ENCODE measurements at places on chromosomes 1 and 21.
A peak's percentile ranks its signal among the peaks of the same experiment; 100 is the strongest.

- no peak for DNase-seq
- H3K36me3 ChIP-seq, result no peaks in the 10 kb centered on the region
- H3K27me3 ChIP-seq, result no peaks in the 10 kb centered on the region
Observed at GRCh38 chr1:233512538-233512937, 101.4 kb upstream of the KCNK1 start.

DNA sequence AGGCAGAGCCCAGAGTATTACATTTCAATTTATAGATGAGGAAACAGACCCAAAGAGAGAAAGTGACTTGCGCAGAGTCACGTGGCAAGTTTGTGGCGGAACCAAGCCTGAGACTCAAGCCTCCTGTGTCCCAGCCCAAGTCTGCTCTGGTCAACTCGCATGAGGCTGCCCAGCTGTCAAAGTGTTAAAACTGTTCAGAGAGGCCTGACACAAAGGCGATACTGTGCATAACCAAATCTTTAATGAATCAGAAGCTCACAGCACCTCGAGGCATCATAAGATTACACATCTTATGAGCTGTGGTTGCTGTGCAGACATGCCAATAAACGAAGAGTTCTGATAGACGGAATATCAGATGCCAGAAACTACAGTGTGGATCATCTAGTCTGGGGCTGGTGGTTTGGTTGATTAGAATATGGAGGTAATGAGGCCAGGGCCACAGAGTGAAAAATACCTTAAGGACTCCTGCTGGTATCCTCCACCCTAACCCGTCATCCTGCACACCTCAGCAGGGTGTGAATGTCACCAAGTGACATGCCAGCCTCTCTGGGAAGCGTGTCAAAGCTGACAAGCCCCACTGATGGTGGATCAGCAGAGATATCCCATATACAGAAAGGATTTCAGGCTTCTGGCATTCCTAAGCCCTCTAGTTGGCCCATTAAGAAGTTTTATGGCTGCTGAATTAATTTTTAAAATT is 42.2 kb downstream of the TNNT2 start:
- H3K27me3 ChIP-seq, result peaks cover 22% of the 10 kb centered on the region
- H3K4me3 ChIP-seq, result no peak overlapping the region
- no peak overlapping the region for H3K27ac ChIP-seq
- no peak for DNase-seq

DNA sequence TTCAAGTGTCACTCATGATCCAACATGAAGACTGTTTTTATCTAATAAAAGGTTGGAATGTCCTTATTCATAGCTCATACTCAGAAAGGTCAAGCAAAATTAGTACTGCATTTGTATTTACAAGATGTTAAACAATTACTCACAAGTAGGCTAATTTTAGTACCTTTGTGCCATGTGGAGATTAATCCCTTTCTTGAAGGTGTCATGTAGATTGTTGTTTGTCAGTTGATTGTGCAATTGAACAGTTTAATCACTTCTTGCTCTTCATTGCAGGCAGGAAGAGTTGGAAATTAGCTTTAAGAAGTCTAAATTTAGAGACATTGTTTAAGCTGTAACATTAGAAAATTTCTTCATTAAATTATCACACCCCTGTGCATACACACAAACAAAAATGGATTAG is 847.1 kb downstream of the KCNT2 start:
- no peaks in the 10 kb centered on the region for H3K4me1 ChIP-seq
- no peak overlapping the region for H3K4me3 ChIP-seq
- H3K27ac ChIP-seq, result no peak overlapping the region
- H3K27me3 ChIP-seq, result no peaks in the 10 kb centered on the region
- no peaks in the 10 kb centered on the region for H3K36me3 ChIP-seq

- no peak for DNase-seq
- no peaks in the 10 kb centered on the region for H3K4me1 ChIP-seq
- peaks cover 9% of the 10 kb centered on the region for H3K36me3 ChIP-seq
- no peak overlapping the region for H3K4me3 ChIP-seq
- peaks cover 3% of the 10 kb centered on the region for H3K27me3 ChIP-seq
Observed at GRCh38 chr1:245370905-245371581, 216.3 kb downstream of the KIF26B start.

GRCh38 chr1:47502746-47503370 is 65.0 kb downstream of the FOXD2 start:
- H3K4me3 ChIP-seq, result no peak overlapping the region
- no peaks in the 10 kb centered on the region for H3K4me1 ChIP-seq
- peaks cover 71% of the 10 kb centered on the region for H3K27me3 ChIP-seq
- no peak for DNase-seq

GRCh38 chr21:46243325-46243724 is 14.8 kb upstream of the LSS start:
- no peak for DNase-seq
- no peaks in the 10 kb centered on the region for H3K27me3 ChIP-seq
- H3K4me3 ChIP-seq, result no peak overlapping the region
- H3K27ac ChIP-seq, result no peak overlapping the region

DNA sequence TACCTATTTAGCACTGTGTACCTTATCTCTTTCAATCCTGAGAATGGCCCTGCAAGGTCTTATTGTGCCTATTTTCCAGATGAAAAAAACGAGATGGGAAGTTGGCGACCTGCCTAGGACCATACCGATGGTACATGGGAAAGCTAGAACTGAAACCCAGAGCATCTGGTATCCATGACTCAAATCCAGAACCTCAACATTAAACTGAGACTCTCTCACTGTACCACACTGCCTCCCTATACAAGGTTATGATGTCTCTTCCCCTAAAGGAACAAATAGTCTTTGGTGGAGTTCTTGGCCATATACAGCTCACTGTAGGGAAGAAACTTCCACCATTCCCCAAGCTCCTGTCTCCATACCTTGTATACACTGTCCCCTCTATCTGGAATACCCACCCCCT is 110.7 kb downstream of the TNR start:
- DNase-seq, result no peak
- no peak overlapping the region for H3K4me3 ChIP-seq
- no peaks in the 10 kb centered on the region for H3K4me1 ChIP-seq
- H3K27ac ChIP-seq, result no peak overlapping the region

DNA sequence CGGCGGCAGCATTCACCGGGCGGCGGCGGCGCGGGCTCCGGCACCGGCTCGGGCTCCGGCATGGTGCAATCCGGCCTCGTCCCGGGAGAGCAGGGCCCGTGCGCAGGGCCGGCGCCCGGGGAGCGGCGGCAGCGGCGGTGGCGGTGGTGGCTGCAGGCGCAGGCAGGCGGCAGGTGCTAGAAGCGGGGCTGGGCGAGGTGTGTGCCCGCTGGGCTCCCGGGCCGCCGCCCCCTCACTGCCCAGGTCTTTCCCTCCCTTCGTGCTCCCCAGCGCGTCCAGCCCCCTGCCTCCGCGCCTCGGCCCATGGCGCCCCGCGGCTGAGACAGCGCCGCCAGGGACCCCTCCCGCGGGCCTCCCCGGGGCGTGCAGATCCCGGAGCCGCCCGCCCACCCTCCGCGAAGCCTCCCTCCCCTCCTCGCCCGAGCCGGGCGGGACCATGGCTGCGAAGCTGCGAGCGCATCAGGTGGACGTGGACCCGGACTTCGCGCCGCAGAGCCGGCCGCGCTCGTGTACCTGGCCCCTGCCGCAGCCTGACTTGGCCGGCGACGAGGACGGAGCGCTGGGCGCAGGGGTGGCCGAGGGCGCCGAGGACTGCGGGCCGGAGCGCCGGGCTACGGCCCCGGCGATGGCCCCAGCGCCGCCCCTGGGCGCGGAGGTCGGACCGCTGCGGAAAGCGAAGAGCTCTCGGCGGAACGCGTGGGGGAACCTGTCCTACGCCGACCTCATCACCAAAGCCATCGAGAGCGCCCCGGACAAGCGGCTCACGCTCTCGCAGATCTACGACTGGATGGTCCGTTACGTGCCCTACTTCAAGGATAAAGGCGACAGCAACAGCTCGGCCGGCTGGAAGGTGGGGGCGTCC is 492 bp downstream of the FOXO6 start:
- H3K4me1 ChIP-seq, result peaks cover 12% of the 10 kb centered on the region
- H3K36me3 ChIP-seq, result no peaks in the 10 kb centered on the region
- no peak overlapping the region for H3K27ac ChIP-seq

GRCh38 chr1:211654838-211655787 is 20.3 kb downstream of the NEK2 start:
- H3K4me1 ChIP-seq, result peaks cover 6% of the 10 kb centered on the region
- no peaks in the 10 kb centered on the region for H3K36me3 ChIP-seq
- H3K4me3 ChIP-seq, result no peak overlapping the region
- DNase-seq, result peak; percentile 80
- no peak overlapping the region for H3K27ac ChIP-seq

DNA sequence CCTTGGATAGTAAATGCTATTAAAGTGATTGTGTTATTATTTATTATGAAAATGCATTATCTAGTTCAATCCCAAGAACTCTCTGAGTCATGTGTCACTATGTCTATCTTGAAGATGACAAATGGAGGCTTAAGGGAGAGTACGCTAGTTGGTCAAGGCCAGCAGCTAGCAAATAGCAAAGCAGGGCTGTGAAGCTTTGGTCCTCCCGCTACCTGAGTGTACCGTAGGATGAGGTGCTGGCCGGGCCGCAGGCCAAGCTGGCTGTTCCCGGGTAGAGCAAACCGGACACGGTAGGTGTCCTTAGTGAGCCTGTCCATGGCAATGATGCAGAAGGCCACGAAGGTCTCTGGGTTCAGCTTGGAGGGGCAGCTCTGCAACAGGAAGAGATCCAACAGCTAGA is 9.3 kb downstream of the CYB5RL start:
- peaks cover 6% of the 10 kb centered on the region for H3K36me3 ChIP-seq
- H3K27me3 ChIP-seq, result no peaks in the 10 kb centered on the region
- no peak for DNase-seq
- no peak overlapping the region for H3K27ac ChIP-seq
- H3K4me1 ChIP-seq, result no peaks in the 10 kb centered on the region
- H3K4me3 ChIP-seq, result no peak overlapping the region

- H3K27ac ChIP-seq, result peak overlapping the region; percentile 77
- H3K27me3 ChIP-seq, result no peaks in the 10 kb centered on the region
- peaks cover 2% of the 10 kb centered on the region for H3K4me1 ChIP-seq
- no peak overlapping the region for H3K4me3 ChIP-seq
- no peak for DNase-seq
Observed at GRCh38 chr21:44982558-44983250, 42.9 kb downstream of the SLX9 start.

DNA sequence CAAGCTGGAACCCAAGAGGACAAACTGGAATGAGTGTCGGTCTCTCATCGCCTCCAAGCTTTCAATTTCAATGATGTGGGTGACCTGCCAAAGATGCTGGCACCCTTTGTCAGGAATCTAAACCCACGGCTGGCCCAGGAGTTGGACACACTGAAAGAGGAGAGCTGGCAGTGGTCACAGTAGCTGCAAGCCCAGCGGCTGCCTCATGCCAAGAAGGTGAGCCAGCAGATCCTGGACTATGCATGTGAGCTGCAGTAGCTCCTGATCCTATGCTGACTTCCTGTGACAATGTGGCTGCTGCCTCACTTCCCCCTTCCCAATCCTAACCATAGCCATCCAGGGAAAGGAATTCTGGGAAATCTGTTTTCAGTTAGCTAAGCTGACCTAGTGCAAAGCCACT is 117.0 kb upstream of the VAV3 start:
- DNase-seq, result no peak
- peaks cover 9% of the 10 kb centered on the region for H3K27me3 ChIP-seq
- no peak overlapping the region for H3K27ac ChIP-seq
- H3K36me3 ChIP-seq, result no peaks in the 10 kb centered on the region
- H3K4me1 ChIP-seq, result peaks cover 12% of the 10 kb centered on the region
- no peak overlapping the region for H3K4me3 ChIP-seq

DNA sequence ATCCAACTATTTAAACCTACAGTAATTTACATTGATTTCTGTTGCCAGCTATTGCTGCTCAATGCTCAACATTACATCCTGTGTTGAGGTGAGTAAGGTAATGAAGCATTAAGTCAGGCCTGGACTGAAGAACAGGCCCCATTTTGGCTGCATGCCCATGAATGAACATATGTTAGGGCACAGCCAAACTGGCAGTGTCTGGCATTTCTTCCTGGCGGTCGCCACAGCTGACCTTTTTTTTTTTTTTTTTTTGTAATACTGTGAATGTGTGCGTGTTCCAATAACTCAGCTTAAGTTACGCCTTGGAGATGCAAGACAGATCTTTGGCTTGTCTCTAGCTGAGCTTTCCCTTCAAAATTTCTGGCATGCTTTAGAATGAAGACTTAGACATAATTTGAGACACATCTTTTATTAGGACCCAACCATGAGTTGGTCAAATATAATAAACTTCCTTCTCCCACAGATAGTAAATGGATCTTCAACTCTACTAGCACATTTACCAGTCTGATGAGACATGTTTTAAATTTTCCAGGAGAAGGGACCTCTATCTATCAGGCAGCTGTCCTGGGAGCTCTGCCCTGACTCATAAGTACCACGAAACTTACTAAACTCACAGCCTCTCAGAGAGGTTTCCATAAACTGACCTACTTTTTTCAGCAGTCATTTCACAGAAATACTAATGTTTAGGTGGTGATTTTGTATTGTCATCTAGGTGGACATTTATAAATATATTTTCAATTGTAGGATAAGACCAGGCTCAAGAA is 341.1 kb upstream of the RUNX1 start:
- no peaks in the 10 kb centered on the region for H3K36me3 ChIP-seq
- H3K27ac ChIP-seq, result no peak overlapping the region
- no peak overlapping the region for H3K4me3 ChIP-seq
- H3K27me3 ChIP-seq, result no peaks in the 10 kb centered on the region

DNA sequence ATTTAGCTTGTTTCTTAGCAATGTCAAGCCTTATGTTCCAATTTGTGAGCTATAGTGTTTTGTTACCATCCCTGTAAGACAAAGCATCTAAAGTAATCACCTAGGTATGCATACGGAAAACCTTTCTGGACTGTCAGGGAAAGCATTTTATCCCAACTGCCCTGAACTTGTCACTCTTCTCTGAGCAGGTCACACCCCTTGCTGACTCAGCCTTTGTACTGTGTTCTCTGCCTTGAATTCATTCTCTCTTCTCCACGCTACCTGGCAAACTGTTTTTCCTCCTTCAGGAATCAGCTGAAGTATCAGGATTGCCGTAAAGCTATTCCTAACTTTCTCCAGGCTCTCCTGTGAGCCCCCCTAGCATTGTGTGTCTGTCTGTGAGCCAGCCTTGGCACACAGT is 54.2 kb downstream of the PBX1 start:
- H3K4me1 ChIP-seq, result peaks cover 69% of the 10 kb centered on the region
- peak overlapping the region; percentile 98 for H3K27ac ChIP-seq
- no peak for DNase-seq
- H3K36me3 ChIP-seq, result no peaks in the 10 kb centered on the region

- peaks cover 4% of the 10 kb centered on the region for H3K36me3 ChIP-seq
- no peak overlapping the region for H3K27ac ChIP-seq
- DNase-seq, result no peak
- H3K4me1 ChIP-seq, result no peaks in the 10 kb centered on the region
Observed at GRCh38 chr1:161351482-161351881, 16.2 kb downstream of the CFAP126 start.

- no peak overlapping the region for H3K27ac ChIP-seq
Observed at GRCh38 chr1:22314706-22315105, 136.9 kb upstream of the ZBTB40 start.

DNA sequence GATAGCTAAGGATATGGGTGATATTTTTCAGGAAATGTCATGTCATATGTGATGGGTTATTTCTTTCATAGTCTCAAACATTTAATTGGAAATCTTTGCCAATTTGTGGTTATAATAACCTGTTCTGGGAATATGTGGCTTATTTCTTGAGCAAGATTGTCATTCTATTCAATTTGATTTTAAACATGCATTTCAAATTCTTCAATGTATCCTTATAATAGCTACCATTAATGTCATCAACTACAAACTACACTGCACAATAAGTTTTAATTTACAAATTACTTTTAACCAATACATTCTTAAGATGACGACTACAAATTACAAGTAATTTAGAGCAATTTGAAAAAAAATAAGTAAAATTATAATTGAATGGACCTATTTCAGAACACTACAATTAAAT is 164.9 kb downstream of the BRINP3 start:
- peaks cover 6% of the 10 kb centered on the region for H3K4me1 ChIP-seq
- H3K27me3 ChIP-seq, result no peaks in the 10 kb centered on the region
- no peaks in the 10 kb centered on the region for H3K36me3 ChIP-seq
- DNase-seq, result no peak
- H3K27ac ChIP-seq, result no peak overlapping the region
- no peak overlapping the region for H3K4me3 ChIP-seq

Measured in progenitor cell of endocrine pancreas (in vitro differentiated cells).